ENCODE measurements at places on chromosomes 11 and 22. TPM values are rescaled to one million over a fixed set of nuclear protein-coding genes. Genes with fewer than 3 reads are reported as not detected.

DNA sequence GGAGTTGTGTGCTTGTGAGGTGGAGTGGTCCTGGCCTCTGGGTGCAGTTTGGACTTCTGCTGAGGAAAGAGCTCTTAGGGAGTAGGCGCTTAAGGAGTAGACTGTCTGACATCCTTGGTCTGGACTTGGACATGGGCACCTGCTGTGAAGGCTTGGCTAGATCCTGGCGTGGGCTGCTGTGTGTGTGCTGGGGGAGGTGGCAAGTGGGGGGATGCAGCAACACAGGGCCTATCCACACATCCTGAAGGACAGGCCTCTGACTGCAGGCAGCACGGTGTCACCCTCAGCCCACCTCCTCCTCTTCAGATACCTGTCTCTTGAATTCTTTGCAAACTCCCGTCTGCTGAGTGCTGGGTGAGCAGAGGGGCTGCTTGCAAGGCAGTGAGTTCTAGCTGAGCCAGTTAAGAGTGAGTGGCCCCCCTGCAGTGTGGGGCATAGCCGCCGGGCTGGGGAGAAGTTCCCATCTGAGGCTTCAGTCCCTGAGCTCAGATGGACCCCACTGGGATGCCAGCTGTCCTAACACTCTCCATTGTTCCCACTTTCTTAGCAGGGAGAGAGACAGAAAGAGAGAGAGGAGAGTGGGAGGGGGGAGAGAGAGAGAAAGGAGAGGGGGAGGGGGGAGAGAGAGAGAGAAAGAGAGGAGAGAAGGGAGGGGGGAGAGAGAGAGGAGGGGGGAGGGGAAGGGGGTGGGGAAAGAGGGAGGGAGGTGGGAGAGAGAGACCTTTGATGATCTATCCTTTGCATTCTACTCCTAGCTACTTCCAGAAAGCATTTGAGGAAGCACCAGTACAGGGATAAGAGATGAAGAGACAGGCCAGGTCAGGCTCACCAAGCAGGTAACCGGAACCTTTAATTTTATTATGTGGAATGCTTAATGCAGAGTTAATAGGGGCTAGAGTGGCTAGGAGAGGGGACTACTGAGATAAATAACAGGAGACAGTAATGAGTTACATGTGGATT is 12.6 kb downstream of the SOX10 start:
- no peak for DNase-seq

The MS4A3 gene
- total RNA-seq, result not detected

- no peak for DNase-seq
Measured at GRCh38 chr11:35250621-35251020, 111.7 kb downstream of the CD44 start.

The KRTAP5-11 gene
- not detected for total RNA-seq

GRCh38 chr11:29989174-29989970 is 27.5 kb downstream of the KCNA4 start:
- no peak for DNase-seq

DNA sequence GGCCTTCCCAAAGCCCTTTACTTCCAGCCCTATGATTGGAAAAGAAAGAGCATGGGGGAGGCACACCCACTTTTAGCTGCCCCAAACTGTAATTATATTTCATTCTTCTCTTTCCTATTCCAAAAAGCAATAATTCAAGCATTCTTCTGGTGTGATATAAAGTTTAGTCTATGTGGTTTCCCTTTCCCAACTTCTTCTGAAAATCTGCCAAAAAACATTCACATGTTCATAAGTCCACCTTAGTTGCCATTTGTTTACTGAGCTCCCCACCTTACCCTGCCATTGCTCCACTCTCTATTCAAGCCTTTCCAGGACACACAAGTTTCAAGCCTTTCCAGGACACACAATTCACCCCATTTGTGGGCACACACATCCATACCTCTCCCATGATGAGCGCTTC is 111.6 kb upstream of the BMAL1 start:
- no peak for DNase-seq

The SSTR3 gene
- total RNA-seq, result not detected

The NUCB2 gene
- total RNA-seq, result 41.0 TPM

The SPTBN2 gene
- total RNA-seq, result 117 TPM

The LRRC74B gene
- not detected for total RNA-seq

GRCh38 chr22:19895160-19895849 is 40.6 kb upstream of the GNB1L start:
- DNase-seq, result no peak

The ACR gene
- not detected for total RNA-seq

The ZBTB3 gene
- 6.1 TPM for total RNA-seq

DNA sequence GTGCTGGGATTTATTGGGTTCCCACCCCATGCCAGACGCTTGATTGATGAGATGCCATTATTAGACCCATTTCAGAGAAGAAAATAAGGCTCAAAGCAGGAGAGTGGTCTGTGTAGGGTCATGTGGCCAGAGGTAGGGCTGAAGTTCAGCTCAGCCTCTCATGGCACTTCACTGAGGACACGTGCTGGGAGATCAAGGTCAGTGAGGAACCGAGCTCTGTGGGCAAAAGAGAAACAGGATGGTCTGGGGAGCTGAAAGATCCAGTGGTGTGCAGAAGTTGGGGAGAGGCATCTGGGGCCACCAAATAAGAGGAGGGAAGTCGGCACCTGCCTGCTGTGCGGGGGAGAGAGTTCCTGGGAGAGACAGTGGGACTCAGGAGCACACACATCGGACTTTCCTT is 19.6 kb downstream of the RHOD start:
- DNase-seq, result no peak

The SEPTIN5 gene
- 67.3 TPM for total RNA-seq

The OR52A1 gene
- not detected for total RNA-seq

The DERL3 gene
- 0.25 TPM for total RNA-seq

DNA sequence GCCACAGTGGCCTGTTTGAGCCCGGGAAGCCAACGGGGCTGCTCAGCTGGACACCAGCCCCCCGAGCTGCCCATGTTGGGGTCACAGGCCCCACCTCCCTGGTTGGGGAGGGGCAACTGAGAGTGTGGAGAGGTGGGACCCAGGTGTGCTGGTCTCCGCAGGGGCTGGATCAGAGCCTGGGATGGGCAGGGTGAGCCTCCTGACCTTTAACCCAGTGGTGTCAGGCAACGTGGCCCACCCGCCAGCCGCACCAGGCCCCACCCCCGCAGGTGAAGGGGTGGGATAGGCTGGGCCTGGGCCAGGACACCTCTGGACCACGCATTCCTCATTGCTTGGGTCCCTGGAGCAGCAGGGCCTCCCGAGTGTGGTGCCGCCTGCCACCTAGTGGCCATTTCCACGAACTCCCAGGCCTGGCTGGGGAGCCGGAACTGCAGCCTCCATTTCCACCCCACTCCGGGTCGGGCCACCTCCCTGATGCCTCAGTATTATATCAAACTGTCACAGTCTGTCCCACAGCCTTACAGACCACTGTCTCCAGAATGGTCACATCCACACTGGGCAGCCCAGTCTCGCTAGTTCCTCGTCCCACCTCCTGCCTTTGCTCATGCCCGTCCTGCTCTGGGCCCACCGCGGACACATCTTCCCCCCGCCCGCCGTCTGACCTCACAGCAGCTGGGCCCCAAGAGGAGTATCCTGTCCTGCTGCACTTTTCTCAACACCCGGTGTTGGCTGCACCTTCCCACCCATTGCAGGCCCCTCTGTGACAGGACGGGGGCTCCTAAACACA is 13.3 kb upstream of the PPP6R3 start:
- no peak for DNase-seq

- peak; percentile 83 for DNase-seq
Measured at GRCh38 chr22:46854125-46854870, 91.8 kb downstream of the TBC1D22A start.

The KRTAP5-2 gene
- total RNA-seq, result not detected

DNA sequence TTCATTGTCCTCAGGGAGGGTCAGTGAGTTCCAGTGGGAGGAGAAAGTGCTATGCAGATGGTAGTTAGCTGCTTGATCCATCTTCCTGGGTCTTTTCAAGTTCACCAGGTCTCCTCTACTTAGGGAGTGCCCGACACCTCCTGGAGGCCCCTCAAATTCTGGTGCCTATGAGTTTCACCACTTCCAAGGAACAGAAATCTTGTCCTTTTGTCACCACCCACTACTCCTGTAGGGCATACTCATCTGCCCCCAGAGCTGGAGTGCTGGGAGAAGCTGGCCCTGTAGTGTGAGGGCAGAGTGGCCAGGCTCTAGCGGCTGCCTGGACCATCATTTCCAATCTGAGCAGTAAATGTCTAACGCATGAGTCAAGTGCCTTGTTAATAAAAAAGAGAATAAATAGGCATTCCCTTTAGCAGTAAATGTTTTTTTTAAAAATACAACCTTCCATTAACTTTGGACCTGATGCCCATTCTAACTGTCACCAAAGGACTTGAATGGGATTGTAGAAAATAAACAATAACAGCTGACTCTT is 12.5 kb downstream of the IRAG1 start:
- no peak for DNase-seq

DNA sequence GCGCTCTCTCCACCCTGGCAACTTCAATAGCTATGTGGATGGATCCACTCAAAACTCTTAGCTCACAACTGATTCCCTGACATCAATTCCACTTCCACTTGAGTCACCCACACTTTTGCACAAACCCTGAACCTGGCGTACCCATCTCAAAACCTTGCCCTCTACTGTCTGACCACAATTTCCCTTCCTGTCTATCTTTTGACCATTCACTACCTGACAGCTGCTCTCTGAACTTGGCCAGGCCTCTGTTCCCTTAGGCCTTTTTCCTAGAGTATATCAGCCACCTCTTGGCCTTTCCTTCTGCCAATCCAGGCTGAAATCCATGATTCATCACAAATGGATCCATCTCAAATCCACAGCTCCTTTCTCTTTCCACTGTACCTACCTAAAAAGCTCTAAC is 106.0 kb downstream of the RPL27A start:
- no peak for DNase-seq

The FZD4 gene
- total RNA-seq, result 47.1 TPM

GRCh38 chr11:48111891-48112290 is 104.7 kb upstream of the OR4B1 start:
- DNase-seq, result no peak

The GAL3ST1 gene
- total RNA-seq, result not detected

The TEX12 gene
- not detected for total RNA-seq

The TMEM80 gene
- 12.8 TPM for total RNA-seq

DNA sequence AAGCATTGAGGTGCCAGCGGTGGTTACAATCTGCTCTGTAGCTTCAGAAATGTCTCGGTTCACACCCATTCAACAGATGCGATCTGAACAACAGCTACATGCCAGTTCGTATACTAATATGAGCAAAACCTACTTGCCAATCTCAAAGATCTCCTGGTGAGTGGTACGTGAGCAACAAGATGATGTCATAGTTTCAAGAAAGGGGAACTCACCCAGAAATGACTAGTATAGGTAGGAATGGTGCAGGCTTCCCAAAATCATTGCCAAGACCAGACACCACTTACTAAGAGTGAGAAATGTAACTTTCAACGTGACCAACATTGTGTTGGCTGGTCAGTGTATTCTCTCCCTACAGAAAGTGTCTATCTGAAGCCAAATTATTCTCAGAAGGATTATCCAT is 31.1 kb downstream of the OR6Q1 start:
- DNase-seq, result no peak

DNA sequence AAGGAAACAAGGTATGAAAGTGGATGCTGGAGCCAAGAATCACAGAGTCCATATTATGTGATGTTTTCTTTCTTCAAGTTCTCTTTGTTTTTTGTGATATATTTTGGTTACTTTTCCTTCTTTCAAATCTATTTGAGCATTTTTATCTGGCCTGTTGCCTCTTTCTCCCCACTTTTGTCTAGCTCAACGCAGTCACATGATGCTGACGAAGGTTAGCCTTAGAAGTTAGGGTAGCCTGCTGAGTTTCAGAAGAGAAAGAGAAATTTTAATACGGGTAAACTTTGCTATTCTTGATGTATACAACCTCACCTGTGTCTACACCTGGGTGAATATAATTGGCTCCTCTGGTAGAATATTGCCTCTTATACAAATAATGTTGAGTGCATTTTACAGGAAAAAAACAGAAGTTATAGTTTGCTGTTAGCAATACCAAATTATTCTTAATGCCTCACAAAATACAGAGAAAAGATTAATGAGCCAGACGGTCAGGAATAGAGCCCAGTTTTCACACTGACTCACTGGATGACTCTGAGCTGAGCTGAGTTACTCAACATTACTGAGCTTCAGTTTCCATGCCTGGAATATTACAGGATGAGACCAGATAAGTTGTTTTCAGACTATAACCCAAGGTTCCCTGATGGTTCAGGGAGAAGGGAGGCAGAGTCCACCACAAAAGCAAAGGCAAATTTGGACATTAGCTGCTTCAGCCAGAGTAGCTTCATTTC is 161.6 kb upstream of the BDNF start:
- no peak for DNase-seq

- no peak for DNase-seq
Measured at GRCh38 chr11:124762105-124762623, at the start of gene ESAM. Gene ESAM, minus strand, starts transcription at chr11:124762290. Its CDS starts 136 bp downstream, at chr11:124762154.

DNA sequence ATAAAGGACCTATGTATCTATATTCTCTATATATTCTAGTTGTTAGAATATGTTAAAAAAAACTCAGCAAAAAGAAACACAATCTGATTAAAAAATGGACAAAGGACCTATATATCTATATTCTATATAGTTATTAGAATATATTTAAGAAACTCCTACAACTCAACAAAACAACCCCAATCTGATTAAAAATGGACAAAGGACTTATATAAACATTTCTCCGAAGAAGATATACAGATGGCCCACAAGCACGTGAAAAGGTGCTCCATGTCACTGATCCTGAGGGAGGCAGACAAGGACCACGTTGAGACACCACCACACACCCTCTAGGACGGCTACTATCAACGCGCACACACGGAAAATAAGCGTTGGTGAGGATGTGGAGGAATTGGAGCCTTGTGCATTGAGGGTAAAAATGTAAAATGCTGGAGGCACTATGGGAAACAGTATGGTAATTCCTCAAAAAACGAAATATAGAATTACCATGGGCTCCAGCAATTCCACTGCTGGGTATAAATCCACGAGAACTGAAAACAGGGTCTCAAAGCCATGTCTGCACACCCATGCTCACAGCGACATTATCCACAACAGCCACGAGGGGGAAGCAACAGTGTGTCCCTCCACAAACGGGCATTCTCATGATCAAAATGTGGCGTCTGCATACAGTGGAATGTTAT is 22.7 kb downstream of the YPEL1 start:
- no peak for DNase-seq

- no peak for DNase-seq
Measured at GRCh38 chr22:50274311-50274710, 4.1 kb upstream of the MAPK11 start.

DNA sequence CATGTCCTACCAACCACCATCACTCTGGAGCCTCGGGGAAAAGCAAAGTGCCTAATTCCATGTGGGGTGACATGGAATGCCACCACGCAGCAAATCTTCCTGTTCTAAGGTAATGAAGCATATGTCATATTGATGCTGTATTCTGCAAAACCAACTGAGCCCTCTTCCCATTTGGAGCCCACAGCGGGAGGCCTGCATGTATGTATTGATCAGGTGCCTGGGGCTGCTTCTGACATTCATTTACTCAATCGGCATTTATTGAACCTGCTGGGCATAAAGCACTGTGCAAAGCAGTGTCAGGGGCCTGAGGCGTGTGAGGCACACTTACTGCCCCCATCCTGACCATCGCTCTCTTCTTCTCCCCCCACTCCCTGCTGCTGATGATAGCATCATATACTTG is 39.1 kb downstream of the ANKK1 start:
- DNase-seq, result no peak

All from vagina (tissue), 2 donors.